DMS53 (cell line): ENCODE measurements at places on chromosomes 16 and 17.

DNA sequence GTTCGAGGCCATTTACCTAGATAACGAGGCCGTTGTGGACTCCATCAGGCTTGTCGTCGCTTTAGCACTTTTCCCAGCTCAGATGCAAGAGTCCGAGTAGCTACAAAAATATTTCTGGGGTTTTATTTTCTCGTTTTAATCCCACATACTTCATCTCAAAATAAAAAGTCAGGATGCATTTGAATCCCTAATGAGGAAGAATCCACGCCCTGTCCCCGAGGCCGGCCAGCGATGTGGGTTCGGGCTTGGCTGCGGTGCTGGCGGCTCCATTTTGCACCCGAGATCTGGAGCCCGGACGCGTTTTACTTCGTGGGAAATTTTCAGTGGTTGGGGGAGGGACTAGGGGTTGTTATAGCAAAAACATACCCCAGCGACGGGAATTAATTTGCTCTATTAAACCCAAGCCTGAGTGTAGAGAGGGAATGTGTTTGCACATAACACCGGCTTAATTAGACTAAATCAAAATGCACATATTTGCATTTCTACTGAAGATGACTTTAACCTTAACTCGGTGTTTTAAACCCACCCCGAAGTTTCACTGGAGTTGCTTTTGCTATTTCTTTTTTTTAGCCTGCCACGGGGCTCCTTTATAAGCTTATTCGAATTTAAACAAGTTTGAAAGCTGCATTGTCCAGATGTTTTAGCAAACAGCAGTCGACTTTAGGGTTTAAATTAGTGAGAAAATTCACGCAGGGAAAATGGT, 4.8 kb downstream of the IRX5 start:
- DNase-seq: no peak

DNA sequence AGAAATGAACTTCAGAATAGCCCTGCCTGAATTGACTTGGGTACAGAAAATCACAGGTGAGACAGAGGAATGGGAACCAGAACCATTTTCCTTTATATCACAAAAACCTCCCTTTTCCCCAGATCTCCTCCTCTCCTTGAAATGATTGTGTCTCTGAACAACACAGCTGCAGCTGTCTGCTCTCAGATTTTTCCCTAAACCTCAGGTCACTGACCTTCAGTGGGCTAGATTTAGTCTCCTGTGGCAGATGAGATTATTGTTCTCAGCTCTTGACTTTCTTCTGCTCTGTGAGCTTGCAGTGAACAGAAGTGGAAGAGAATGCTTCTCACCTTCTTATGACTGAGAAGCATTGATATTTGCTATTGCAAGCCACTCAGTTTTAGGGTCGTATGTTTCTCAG, 92.3 kb upstream of the FAM20A start:
- DNase-seq: no peak

GRCh38 chr17:50355336-50355700, 9.4 kb downstream of the XYLT2 start:
- no peak for DNase-seq

DNA sequence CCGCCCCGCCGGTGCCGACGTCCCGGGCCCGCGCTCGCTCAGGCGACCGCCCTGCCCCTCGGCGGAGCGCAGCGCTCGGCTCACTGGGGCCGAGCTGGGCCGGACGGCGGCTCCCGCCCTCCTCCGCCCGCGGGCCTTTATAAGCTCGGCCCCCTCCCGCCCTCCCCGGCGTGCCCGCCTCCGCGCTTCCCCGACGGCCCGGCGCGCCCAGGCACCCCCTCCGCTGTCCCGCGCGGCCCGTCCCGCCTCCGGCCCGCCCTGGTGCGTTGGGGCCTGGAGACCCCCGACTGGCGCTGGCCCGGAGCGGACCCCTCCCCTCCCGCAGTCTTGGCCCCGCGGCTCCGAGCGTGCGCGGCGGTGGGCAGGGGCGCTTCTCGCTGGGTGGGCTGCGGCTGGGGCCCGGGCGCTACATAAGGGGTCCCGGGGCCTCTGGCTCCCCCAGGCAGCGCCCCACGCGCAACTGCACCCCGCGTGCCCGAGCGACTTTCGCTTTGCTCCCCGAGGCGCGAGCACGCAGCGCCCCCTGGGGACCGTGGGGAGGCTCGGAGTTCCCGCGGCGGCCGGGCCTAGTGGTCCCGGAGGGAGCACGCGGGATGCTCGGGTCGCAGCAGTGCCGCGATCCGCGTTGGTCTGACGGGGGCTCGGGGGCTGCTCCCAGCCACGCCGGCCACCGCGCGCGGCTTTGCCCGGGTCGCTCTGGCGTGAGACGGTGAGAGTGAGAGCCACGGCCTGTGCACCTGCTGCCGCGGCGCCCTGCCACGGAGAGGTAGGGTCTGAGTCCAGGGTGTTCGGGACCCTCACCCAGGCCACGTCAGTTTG, at the start of gene PIEZO1:
PIEZO1 (minus strand) TSS at position 115 of the 819 bp plus-strand sequence. CDS start 256 bp downstream, outside the sequence.
- DNase-seq: peak; percentile 73

GRCh38 chr17:43176119-43176570, 5.1 kb downstream of the NBR1 start:
- DNase-seq: peak; percentile 37

DNA sequence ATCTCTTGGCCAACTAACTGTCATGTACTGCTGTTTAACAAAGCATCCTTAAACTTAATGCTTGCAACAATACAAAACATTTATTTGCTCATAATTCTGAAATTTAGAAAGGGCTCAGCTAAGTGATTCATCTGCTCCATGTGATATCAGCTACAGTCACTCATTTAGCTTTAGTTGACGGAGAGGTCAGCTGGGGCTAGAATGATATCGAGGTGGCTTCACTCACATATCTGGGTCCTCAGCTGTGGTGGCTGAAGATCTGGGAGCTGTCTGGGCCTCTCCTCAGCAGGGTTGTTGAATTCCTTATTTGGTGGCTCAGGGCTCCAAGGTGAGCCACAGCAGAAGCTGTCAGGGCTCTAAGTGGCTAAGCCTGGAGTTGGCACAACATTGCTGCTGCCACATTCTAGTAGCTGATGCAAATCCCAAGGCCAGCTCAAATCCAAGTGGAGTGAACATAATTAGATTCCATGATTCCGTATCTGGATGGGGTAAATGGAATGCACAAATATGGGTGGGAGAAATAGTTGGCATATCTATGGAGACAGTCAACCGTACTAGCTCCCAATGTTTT, 62.8 kb downstream of the HS3ST3A1 start:
- DNase-seq: no peak

GRCh38 chr17:66006654-66007053, 185.3 kb downstream of the CEP112 start:
- no peak for DNase-seq

GRCh38 chr17:48155889-48156611, 48.5 kb downstream of the SNX11 start:
- DNase-seq: peak; percentile 21

- DNase-seq: no peak
Observed at GRCh38 chr17:58318065-58318481, 10.5 kb downstream of the TSPOAP1 start.

DNA sequence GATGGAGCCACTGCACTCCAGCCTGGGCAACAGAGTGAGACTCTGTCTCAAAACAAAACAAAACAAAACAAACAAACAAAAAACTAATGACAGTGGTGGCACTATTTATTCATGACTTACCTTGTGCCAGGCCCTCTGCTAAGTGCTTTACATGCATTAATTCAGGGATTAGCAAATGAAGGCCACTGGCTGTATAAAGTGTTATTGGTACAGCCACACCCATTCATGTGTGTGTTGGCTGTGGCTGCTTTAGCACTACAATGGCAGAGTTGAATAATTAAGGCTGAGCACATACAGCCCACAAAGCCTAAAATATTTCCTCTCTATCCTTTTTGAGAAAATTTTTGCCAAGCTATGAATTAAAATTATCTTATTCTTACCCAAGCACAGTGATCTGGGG, 531.8 kb upstream of the CDH5 start:
- DNase-seq: no peak

DNA sequence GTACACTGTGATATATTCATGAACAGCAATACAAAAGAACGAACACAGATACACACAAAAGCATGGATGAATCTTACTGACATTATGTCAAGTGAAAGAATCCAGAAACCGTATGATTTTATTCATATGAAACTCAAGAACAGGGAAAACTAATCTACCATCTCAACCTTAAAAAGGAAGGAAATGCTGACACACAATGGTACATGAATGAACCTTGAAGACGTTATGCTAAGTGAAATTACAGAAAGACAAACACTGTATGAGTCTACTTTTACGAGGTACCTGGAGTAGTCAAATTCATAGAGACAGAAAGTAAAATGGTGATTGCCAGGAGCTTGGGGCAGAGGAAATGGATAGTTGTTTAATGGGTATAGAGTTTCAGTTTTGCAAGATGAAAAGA, 8.7 kb upstream of the PRKCB start:
- no peak for DNase-seq

DNA sequence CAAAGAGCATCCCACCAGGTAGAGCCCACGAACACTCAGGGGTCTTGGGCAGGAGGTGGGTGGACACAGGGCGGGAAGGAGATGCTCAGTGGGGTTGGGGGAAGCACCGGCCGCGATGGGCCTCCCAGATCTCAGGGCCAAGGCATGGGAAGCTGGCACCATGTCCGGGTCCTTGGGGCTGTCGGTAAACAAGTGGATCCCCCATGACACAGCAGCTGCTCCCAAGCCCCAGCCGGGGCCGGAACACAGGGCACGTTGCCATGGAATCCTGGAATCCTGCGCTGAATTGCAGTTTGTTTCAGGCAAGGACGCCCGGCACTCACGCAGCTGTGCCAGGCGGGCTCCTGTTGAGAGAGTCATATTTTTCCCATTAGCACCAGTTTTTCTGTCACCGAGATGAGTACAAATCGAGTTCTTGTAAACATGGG, 23.0 kb upstream of the CHMP6 start:
- peak; percentile 92 for DNase-seq

- no peak for DNase-seq
Observed at GRCh38 chr16:35565626-35566025, 2106.2 kb downstream of the TP53TG3F start.

- no peak for DNase-seq
Observed at GRCh38 chr17:42783062-42783790, 2.8 kb downstream of the WNK4 start.

- peak; percentile 17 for DNase-seq
Observed at GRCh38 chr17:57257195-57257894, 1.0 kb downstream of the MSI2 start.

DNA sequence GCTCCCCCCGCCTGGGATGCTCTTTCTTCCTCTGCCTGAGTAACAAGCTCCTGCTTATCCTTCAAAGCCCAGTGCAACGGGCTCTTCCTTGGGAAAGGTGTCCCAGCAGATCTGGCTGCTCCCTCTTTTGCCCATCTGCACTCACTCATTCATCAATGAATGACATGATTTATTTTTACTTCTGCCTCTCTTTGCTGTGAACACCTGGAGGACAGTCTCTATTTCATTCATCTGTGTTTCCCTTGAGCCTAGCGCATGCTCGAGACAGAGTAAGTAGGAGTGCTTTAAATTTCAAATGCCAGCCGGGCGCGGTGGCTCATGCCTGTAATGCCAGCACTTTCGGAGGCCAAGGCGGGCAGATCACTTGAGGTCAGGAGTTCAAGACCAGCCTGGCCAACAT, 22.0 kb upstream of the GINS2 start:
- no peak for DNase-seq

- DNase-seq: no peak
Observed at GRCh38 chr17:79342376-79342775, 267.8 kb downstream of the ENGASE start.

GRCh38 chr17:74295625-74296547, 21.9 kb downstream of the DNAI2 start:
- DNase-seq: peak; percentile 78

GRCh38 chr16:12293017-12293618, 316.6 kb downstream of the SNX29 start:
- DNase-seq: no peak

- DNase-seq: no peak
Observed at GRCh38 chr16:84532291-84532724, 27.8 kb upstream of the MEAK7 start.

DNA sequence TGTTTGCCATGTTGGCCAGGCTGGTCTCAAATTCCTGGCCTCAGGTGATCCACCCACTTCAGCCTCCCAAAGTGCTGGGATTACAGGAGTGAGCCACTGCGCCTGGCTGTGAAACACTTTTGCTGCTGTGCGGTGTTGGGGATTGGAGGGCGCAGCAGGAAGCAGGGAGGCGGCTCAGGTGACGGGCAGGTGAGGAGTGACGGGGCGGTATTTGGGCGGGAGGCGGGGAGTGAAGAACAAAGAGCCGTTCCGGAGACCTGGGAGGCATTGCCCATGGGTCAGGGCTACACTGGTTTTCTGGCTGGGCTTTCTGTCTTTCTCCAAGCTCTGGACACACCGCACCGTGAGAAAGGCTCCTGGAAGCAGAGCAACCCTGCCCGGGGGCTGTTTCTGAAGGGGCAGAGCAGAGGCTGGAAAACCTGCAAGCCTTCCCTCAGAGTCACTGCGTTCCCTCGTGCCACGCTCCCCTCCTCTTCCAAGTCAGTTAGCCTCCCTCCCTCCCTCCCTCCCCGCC, 22.1 kb downstream of the CRISPLD2 start:
- peak; percentile 94 for DNase-seq

- peak; percentile 78 for DNase-seq
Observed at GRCh38 chr17:51298508-51299371, 38.4 kb downstream of the UTP18 start.

GRCh38 chr17:38543403-38544174, 62.2 kb downstream of the SRCIN1 start:
- no peak for DNase-seq

- no peak for DNase-seq
Observed at GRCh38 chr17:10046786-10047785, 142.0 kb upstream of the RCVRN start.

GRCh38 chr16:50868577-50868976, 126.7 kb downstream of the CYLD start:
- DNase-seq: no peak

DNA sequence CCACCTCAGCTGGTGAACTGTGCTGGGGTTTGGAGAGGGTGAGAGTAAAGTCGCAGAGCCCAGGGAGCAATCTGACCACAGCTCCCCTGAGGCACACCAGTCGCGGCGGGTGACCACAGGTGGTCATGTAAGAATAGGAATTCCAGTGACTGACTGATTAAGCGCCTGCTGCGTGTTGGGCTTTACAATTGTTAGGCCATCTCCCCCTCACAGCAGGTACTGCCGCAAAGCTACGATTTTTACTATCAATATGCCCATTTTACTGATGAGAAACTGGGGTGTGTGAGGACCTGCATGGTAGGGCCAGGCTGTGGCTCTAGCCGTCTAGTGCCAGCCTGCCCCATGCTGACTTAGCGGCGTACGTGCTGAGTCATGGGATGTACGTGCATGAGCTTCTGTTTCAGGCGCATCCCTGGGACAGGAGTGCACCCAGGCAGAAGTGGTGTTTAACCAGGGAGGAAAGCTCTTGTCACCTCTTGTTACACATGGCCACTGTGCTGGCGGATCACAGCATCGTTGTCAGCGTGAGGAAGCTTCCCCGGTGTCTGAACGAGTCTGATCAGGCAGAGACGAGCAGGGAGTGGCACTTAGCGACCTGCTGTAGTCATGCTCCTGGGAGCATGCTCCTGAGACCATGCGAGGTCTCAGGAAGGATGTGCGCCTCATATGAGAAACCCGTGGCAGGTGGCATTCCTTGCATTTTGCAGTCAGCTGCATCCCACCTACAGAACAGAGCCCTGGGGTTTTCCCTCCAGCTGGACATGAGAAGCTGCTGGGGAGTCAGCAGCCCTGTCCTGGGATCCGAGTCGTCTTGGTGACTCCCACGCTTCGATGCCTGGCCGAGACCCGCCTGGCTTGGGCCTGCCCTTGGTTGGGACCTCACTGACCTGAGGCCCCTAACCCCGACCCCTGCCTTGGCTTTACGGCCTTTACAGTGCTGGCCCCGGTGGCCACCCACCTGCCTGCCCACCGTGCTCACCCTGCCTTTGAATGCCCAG, 163.7 kb upstream of the CHMP6 start:
- DNase-seq: peak; percentile 43
